ENCODE measurements at places on chromosomes 2 and 18.

- no peak for DNase-seq
These were observed 46.8 kb upstream of the CDH7 start for GRCh38 chr18:65704046-65704445.

DNA sequence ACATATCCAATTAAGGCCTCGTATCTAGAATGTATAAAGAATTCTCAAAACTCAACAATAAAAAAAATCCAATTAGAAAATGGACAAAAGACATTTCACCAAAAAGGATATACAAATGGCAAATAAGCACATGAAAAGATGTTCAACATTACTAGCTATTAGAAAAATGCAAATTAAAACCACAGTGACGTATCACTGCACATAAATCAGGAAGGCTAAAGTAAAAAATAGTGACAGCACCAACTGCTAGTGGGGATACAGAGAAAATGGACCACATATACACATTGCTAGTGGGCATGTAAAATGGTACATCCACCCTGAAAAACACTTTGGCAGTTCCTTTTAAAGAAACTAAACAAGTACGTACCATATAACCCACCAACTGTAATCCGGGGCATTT, 59.7 kb downstream of the SMAD4 start:
- DNase-seq = no peak

- DNase-seq = no peak
These were observed 207.9 kb downstream of the SEPTIN10 start for GRCh38 chr2:109405873-109406272.

DNA sequence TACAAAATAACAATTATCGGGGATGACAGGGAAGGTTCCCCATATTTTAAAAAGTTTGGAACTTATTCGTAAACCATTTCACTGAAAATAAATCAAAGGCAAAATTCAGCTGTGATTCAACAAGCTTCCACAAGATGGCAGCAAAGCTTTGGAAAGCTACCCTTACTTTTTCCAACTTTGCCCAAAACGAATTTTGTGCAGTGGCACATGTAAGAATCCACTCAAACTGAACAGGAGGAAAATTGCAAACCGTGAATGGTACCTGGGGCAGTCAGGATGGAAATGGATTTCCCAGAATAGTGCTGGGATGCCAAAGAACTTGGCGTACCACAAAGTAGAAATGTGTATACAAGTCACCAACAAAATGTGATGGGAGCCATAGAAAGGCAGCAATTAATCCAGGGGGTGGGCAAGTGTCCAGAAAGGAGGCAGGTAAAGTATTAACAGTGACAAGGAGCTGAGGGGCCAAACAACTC, 10.7 kb downstream of the RPL31 start:
- peak; percentile 2 for DNase-seq

DNA sequence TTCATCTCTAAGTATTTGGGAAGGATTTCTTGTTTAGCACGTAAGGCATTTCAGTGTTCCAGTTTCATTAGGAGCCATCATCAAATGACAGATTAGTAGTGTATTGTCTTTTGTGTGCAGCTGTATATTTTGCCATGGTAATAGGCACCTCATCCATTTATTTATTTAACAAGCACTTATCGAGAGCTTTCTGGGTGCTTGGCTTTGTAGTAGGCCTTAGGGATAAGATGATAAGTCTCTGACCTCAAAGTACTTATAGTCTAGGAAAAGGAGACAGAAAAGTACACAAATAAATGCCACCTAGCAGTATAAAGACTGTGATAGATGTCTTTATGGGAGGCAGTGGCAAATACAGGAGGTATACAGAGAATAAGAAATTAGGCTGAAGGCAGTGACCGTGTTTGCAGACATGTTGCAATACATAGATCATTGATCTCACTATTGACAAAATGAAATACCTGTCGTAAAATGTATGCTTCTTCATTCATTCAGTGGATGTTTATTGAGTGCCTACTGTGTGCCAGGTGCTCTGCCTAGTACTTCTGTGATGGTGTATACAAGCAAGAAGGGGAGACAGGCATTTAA, 265.9 kb downstream of the SETBP1 start:
- peak; percentile 85 for DNase-seq

DNA sequence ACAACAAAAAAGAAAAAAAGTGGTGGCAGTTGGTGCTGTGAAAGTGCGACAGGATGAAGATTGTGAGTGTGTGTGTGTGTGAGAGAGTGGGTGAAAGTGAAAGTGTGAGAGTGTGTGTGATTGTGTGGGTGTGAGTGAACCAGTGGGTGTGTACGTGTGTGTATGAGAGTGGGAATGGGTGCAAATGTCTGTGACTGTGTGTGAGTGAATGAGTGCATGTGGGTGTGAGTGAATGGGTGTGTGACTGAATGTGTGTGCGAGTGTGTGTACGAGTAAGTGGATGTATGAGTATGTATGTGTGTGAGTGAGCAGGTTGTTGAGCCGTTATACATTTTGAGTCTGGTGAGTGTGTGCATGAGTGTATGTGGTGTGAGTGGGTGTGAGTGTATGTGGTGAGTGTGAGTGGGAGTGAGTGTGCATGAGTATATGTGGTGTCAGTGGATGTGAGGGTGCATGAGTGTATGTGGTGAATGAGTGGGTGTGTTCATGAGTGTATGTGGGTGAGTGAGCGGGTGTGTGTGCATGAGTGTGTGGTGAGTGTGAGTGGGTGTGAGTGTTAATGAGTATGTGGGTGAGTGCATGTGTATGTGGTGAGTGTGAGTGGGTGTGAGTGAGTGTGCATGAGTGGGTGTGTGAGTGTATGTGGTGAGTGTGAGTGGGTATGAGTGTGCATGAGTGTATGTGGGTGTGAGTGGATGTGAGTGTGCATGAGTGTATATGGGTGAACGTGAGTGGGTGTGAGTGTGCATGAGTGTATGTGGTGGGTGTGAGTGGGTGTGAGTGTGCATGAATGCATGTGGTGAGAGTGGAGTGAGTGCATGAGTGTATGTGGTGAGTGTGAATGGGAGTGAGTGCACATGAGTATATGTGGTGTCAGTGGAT, 69.3 kb upstream of the HPCAL1 start:
- DNase-seq = no peak

DNA sequence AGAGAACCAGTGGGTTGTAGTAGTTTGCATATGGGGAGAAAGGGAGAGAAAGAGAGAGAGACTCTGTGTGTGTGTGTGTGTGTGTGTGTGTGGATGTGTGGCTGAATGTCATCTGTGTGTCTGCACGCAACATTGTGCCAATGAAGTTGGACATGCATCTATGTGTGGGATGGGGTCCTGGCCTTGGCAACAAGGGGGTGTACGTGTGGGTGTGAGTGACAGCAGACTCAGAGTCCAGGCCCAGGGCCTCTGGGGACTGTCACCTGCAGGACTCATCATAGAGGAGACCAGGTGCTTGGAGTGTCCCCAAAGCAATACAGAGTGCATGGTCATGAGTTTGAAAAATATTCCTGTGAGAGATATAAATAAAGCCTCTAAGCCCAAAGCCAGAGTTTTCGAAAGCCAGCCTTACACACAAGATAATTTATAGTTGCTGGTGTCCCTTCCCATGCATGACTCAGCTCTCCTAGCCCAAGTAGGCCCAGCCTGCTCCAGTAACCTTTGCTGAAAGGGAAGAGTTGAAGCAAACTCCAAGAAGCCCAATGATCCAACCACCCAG, 59.9 kb downstream of the TNP1 start:
- no peak for DNase-seq

- DNase-seq = no peak
These were observed 273.2 kb downstream of the ARHGAP15 start for GRCh38 chr2:143402451-143402850.

DNA sequence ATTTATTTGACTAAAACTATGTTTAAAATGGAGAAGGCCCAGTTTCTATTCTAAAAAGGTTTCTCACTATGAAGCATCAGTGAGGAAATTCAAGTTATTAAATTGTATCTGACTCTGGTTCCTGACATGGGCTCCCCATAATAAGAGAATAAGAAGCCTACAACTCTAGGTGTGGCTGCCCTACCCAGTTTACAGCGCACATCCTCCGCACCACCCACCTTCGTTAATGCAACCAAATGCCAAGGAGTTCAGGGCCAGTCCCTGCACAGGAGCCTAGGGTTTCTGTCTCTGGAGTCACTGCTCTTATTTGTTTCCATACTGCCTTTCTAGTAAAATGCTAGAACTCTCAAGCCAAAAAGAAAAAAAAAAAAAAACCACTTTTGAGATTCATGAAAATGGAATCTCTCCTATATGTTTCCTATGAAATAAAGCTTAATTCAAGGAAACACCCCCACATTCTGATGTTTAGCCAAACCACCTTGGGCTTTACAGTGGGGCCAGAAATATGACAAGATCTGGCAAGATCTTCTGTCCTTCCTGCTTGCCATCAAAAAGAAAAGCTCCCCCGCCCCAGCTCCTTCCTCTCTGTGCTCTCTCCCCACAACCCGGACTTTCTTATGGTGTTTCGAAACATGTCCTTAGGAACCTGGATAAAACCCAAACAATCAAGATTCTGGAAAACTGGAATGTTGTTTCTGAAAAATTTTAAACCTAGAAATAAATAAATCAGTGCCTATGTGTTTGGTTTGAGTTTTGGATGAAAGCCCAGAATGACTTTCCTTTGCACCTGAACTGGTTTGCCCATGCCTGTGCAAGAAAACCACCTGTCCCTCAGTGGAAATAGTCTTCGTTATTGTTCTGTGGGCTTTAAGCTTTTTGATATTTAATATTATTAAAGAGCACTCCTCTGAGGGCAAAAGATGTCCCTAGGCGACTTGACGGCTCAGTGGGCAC, 136.7 kb downstream of the SP3 start:
- DNase-seq = no peak

- DNase-seq = no peak
These were observed 601.7 kb downstream of the ARHGAP15 start for GRCh38 chr2:143730953-143731260.

- no peak for DNase-seq
These were observed 67.0 kb upstream of the RMP24 start for GRCh38 chr18:35905436-35905835.

GRCh38 chr2:229314117-229314516, 43.0 kb upstream of the PID1 start:
- DNase-seq = no peak

- no peak for DNase-seq
These were observed 4.0 kb downstream of the HES6 start for GRCh38 chr2:238235856-238236255.

DNA sequence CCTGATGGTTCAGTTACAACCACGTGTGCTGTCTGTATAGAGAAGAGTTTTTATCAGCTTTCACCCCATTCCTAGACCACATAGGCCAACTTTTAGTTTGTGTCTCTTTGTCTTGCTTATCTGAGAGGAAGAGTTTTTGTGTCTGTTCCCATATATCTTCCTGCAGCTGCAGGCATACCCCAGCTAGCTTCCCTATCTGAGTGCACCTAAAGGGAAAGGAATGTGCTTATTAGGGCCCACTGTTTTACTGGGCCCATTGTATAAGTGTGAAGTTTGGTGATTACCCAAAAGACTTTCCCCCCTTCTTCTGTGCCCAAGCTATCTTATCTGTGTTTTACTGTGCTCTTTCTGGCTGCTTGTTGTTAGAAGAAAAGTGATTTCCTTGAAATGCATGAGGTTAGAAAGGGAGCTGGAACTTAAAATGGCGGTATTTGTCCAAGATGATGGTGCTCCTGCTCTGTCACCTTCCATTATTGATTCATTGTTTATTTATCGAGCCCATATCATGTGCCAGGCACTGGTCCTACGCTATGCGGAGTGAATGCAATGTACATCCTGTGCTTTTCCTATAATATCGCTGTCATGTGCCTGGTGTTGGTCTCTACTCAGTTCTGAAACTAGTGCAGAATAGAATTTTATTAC, 57.2 kb downstream of the NYAP2 start:
- DNase-seq = no peak

Data from NCI-H1092 (cell line).